ENCODE measurements at places on chromosomes 16 and 17. TPM values are rescaled to one million over a fixed set of nuclear protein-coding genes. Genes with fewer than 3 reads are reported as not detected.
A peak's percentile ranks its signal among the peaks of the same experiment; 100 is the strongest.

DNA sequence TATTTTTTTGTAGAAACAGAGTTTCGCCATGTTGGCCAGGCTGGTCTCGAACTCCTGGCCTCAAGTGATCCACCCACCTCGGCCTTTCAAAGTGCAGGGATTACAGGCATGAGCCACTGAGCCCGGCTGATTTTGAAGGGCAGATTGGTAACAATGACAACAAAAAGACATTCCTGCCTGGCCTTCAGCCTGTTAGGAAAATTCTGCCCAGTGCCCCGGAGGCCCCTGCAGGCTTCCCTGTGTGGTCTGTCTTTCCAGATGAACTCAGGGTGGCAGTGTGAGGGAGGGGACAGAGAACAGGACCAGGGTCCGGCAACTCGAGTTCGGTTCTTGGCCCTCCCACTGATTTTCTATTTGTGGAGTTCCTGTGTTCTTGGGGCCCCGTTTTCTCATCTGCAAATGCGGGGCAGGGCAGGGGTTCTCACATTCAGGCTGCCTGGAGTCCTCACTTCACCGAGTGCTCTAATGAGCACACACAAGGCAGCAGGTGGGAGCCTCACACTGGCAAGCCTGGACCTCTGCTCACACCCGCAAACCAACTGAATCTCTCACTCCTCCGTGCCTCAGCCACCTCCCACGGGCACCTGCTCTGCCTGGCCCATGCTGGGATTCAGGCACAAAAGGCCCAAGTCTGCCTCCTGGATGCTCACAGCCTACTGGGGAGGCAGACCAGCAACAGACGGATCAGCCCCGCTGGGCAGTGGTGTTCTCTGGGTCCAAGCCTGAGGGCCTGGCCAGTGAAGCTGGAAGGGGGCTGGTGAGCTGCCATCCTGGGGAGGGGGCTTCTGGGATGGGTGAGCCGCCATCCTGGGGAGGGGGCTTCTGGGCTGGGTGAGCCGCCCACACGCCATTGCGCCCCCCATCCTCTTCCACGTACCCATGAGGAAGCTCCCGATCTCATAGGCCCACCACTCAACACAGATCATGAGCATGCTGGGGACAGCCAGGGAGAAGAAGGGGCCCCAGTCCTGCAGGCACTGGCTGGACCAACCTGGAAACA is 10.3 kb downstream of the SLC47A2 start:
- no peak for DNase-seq

- DNase-seq: peak; percentile 60
Observed at GRCh38 chr16:81650982-81651562, 128.0 kb upstream of the PLCG2 start.

GRCh38 chr17:49162866-49163265 is 30.3 kb downstream of the B4GALNT2 start:
- DNase-seq: no peak

DNA sequence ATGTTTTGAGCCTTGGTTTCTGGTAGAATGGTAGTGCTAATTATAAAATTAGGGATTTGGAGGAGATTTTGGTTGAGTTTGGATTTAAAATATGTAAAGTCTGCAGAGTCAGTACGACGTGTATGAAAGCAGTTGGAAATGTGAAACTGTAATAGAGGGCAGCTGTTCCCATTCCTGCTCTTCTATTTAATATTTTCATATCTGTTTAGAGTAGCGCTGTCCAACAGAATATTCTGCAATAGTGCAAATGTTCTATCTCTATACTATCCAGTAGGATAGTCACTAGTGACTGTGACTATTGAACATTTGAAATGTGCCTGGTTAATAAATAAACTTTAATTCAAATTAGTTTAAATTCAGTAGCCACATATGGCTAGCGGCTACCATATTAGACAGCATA is 443.4 kb upstream of the SOX9 start:
- DNase-seq: no peak

The APOBR gene
- under 0.01 TPM for total RNA-seq

Data from fibroblast of lung (primary cell).